MM.1S (cell line): ENCODE measurements at places on chromosomes 3 and 15.

GRCh38 chr15:59896663-59897074 is 107.4 kb upstream of the FOXB1 start:
- no peak overlapping the region for H3K27ac ChIP-seq
- H3K36me3 ChIP-seq: no peaks in the 10 kb centered on the region
- no peak overlapping the region for H3K4me3 ChIP-seq
- no peak for DNase-seq

DNA sequence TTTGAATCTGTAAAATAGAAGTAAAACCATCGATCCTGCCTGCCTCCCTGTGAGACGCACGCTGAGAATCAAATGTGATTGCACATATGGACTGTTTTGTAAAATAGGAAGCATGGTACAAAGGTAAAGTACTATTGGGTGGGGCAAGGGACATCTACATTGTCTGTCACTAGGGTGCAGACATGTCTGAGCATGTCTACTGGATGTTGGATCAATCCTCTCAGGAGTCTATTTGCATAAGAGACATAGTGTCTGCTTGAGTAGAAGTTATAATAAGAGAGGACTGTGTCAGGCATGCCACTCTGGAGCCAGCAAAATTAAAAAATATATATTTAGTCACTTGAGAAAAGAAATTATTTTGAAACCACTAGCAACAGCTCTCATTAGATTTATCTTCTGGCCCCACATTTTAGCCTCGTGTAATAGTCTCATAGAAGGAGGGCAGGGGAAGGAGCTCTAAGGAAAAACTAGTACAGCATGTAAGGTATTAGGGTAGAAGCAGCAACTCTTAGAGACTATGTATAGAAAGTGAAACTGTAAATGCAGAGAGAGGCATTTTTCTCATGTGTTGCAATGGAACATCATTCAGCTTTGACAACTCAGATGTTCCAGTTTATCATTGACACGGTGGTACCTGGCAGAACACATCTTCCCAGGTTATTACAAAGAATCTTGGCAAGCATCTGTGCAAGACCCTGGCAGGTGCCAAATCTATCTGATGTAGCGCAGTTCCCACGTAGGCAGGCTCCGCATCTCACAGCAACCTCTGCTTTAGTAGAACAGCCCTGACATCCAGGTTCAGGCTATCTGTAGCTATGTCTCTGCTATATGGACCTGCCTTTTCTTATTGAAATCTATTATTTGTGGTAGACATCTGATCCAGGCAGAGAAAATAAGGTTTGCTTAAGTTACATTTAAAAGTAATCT is 85.2 kb upstream of the CHL1 start:
- 0 out of 2 replicates have a peak, but pooled peaks cover 3% of the 10 kb centered on the region for H3K4me1 ChIP-seq
- H3K27ac ChIP-seq: peak overlapping the region; percentile 27; the same call in 1 of the 2 replicates
- H3K27me3 ChIP-seq: no peaks in the 10 kb centered on the region

- no peaks in the 10 kb centered on the region for H3K4me1 ChIP-seq
- no peak overlapping the region for H3K4me3 ChIP-seq
- no peaks in the 10 kb centered on the region for H3K27me3 ChIP-seq
- no peaks in the 10 kb centered on the region for H3K36me3 ChIP-seq
Measured at GRCh38 chr15:63060699-63061098, 18.2 kb downstream of the TPM1 start.

DNA sequence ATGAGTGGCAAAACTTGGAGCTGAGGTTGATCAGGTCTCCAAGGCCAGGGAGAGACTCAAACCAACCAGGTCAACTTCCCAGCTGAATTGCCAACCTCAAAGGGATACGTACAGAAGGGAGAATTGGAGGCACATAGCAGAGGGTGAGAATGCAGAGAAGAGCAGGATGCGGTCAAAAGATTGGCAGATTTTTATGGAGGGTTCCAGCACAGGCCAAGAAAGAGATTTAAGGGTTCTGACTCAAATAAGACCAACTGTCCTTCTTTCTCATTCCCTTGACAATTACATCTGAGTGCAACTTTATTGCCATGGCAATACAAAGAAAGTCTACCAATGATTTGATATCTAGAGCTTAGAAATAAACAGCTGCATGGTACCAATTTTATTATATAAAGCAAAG is 33.2 kb downstream of the SCG5 start:
- H3K4me1 ChIP-seq: no peaks in the 10 kb centered on the region
- H3K27ac ChIP-seq: no peak overlapping the region
- no peak for DNase-seq

DNA sequence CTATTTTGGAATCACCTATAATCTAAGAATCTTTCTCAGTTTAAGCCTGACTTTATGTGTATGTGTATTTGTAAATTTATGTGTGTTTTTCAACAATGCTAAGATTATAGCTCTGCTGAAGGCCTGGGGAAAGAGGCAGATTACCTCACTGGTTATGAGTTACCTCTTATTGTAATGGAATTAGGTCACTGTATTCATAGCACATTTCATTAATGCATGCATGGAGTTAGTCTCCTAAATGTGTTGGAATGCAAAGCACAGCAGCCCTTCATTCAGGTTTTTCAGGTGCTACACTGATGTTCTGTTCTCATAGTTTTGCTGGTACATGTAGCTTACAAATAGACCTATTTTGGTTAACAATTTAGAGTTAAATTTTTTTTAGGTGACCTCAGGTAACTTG is 9.5 kb downstream of the GPR87 start:
- H3K27ac ChIP-seq: no peak overlapping the region
- no peak for DNase-seq
- H3K4me1 ChIP-seq: peaks cover 11% of the 10 kb centered on the region
- no peaks in the 10 kb centered on the region for H3K27me3 ChIP-seq
- no peak overlapping the region for H3K4me3 ChIP-seq

DNA sequence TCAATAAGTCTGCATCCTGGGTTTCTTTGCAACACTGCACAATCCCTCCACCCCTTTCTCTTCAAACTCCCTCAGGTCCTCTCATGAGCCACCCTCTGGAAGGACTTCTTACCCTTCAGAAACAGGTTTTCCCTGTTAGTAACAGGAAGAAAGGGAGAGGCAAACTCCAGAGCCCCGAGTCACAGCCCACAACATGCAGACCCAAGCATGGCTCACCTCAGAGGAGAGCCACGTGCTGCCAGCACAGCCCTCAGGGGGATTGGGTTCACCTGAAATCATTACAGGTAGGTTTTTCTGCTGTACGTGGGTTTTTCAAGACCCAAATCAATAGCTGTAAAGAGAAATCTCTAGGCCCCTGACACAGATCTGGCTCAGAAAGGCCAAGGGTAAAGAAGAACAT is 359.7 kb upstream of the ATP10A start:
- no peak overlapping the region for H3K4me3 ChIP-seq
- H3K4me1 ChIP-seq: no peaks in the 10 kb centered on the region
- DNase-seq: no peak
- H3K27ac ChIP-seq: no peak overlapping the region
- H3K27me3 ChIP-seq: no peaks in the 10 kb centered on the region

GRCh38 chr3:106332884-106333283 is 464.1 kb upstream of the CBLB start:
- no peak overlapping the region for H3K27ac ChIP-seq
- no peaks in the 10 kb centered on the region for H3K36me3 ChIP-seq

GRCh38 chr3:25911525-25912295 is 121.8 kb downstream of the OXSM start:
- H3K27ac ChIP-seq: no peak overlapping the region
- DNase-seq: no peak
- no peak overlapping the region for H3K4me3 ChIP-seq
- no peaks in the 10 kb centered on the region for H3K36me3 ChIP-seq

DNA sequence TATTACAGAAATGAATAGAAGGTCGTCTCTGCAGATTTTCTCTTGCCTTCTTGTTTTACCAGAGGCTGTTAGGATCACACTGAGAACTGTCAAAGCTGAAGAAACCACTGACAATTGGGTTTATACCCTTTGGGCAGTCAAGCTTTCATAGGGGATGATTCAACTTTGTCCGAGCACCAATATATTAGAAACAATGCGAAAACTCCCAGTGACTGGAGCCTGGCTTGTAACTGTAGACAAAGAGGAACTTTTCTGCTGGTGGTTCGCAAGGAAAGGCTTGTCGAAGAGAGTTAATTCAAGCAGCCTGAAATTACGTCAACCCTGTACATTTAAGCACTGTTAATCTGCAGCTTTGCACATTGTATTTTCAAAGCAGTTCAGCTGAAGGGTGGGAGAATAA is 193.2 kb upstream of the ZNF385D start:
- DNase-seq: no peak
- H3K4me1 ChIP-seq: no peaks in the 10 kb centered on the region
- H3K27ac ChIP-seq: no peak overlapping the region
- no peak overlapping the region for H3K4me3 ChIP-seq
- H3K36me3 ChIP-seq: no peaks in the 10 kb centered on the region

DNA sequence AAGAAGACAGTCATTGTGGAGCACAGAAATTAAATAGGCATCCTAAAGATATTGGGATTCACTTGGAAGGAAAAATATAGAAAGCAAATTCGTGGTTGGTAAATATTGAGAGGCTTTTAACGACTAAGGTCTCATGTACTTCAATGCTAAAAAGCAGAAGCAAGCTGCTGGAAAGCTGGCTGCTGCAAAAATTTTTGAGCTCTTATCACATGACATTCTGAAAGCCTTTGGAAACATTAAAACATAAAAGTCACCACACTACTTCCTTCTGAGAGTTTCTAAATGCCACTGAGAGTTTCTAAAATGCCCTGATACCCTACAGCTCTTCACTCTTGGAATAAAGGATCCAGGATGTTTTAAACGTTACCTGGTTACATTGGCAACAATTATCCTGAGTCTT is 39.0 kb upstream of the CBLB start:
- H3K4me1 ChIP-seq: peaks cover 10% of the 10 kb centered on the region
- peak; percentile 60 for DNase-seq
- H3K27ac ChIP-seq: no peak overlapping the region
- H3K4me3 ChIP-seq: no peak overlapping the region
- H3K27me3 ChIP-seq: peaks cover 3% of the 10 kb centered on the region; the same call in 1 of the 2 replicates
- H3K36me3 ChIP-seq: no peaks in the 10 kb centered on the region

DNA sequence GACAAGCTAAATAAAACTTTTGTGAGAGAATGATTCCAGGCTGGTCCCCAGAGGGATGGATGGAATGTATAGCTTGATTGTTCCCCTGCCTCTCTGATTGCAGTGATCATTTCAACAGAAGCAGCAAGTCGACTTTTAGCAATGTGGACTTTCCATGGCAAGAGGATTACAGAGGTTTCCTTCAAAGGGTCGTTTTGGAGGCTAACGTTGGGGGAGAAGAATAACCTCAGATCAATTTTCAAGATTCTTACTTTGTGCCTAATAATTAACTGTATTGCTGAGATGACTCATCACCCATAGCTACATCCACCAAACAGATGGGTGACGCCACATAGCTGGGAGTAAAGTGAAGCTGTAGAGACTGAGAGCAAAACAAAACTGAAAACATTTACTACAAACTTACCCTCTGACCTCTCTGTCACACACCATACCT is 79.9 kb downstream of the GTPBP8 start:
- no peak overlapping the region for H3K4me3 ChIP-seq
- DNase-seq: peak; percentile 34
- H3K27me3 ChIP-seq: no peaks in the 10 kb centered on the region
- no peaks in the 10 kb centered on the region for H3K36me3 ChIP-seq
- H3K4me1 ChIP-seq: no peaks in the 10 kb centered on the region; the same call in 1 of the 2 replicates

DNA sequence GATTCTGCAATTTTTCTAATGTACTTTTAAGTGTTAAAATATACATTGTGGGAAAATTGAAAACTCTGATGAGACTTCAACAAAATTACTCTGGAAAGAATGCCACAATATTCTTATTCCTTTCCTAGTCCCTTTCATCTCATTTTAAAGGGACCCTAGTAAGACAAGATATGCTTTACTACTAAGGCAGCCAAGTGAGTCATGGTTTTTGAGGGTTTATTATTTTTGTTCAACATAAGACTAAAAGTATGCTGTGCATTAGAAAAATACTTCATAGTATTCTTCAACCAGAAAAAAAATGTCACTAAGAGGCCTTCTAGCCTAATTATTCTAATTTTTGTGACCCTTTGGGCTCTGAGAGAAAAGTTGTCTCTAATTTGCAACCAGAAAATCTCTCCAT is 7.4 kb downstream of the IL12A start:
- no peak overlapping the region for H3K4me3 ChIP-seq
- no peaks in the 10 kb centered on the region for H3K4me1 ChIP-seq
- H3K27me3 ChIP-seq: no peaks in the 10 kb centered on the region
- H3K27ac ChIP-seq: no peak overlapping the region

- no peaks in the 10 kb centered on the region for H3K27me3 ChIP-seq
- H3K4me1 ChIP-seq: no peaks in the 10 kb centered on the region
- no peak overlapping the region for H3K27ac ChIP-seq
- no peak for DNase-seq
- H3K4me3 ChIP-seq: no peak overlapping the region
Measured at GRCh38 chr15:64000183-64000951, 45.9 kb downstream of the DAPK2 start.

DNA sequence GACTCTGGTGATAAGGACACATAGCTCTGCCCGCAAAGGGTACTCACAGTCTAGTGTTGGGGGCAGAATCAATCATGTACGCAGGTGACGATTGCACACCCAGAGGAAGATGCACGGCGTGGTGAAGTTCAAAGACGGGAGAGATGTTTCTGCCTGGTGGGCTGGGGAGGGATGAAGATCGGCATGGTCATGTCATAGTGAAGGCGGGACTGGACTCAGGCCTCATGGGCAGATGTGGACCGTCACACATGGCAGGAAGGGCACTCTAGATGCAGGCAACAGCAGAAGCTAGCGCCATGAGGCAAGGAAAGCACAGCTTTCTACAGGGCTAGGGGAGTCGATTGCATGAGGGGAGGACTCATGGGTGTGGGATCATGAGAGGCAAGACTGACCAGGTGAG is 240.6 kb downstream of the OPA1 start:
- H3K36me3 ChIP-seq: no peaks in the 10 kb centered on the region
- H3K27ac ChIP-seq: no peak overlapping the region
- DNase-seq: no peak
- no peak overlapping the region for H3K4me3 ChIP-seq

- H3K4me1 ChIP-seq: peaks cover 96% of the 10 kb centered on the region
- DNase-seq: peak; percentile 91
- peak overlapping the region; percentile 13 for H3K4me3 ChIP-seq
Measured at GRCh38 chr15:69755551-69756310, 303.1 kb downstream of the RPLP1 start.

DNA sequence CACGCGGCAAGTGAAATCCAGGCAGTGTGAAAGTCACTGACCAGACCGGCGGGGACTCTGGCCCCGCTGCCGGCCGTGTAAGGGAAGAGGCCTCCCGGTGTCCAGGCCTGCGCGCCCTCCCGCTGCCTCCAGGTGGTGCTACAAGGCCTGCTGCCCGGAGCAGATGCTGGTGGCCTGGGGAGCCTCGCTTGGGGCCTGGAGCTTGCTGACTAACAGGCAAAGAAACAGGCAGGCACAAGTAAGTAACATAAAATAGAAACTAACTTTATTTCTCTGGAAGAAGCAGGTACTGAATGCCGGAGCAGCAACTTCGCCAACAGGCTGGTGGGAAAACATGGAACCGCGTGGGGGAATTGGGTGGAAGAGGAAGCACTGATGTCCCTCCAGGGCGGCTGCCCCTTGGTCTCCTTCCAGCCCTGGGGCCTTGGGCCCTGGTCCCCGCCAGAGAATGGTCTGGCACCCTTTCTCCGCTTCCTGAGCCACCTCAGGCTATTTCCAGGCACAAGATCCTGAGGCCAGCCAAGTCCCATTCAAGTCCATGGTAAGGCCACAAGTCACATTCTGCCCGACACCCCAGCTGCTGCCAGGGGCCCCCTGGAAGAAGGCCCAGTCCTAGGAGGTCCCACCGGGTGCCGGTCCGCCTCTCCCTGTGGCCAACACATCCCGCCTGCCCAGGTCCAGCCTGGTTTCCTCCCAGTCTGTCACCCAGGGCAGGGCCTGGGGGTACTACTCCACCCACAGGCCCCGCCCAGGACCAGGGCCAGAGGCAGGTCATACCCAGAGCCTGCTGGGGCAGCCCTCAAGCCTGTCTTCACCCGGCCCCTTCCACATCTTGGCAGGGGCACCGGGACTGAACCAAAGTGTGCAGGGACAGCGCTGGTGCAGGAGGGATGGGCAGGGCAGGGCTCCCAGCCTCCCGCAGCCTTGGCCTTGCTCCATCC is 45.0 kb downstream of the TNK2 start:
- H3K4me3 ChIP-seq: no peak overlapping the region
- no peaks in the 10 kb centered on the region for H3K4me1 ChIP-seq
- H3K27ac ChIP-seq: no peak overlapping the region
- no peaks in the 10 kb centered on the region for H3K27me3 ChIP-seq
